ENCODE measurements at places on chromosomes 16 and 17.

DNA sequence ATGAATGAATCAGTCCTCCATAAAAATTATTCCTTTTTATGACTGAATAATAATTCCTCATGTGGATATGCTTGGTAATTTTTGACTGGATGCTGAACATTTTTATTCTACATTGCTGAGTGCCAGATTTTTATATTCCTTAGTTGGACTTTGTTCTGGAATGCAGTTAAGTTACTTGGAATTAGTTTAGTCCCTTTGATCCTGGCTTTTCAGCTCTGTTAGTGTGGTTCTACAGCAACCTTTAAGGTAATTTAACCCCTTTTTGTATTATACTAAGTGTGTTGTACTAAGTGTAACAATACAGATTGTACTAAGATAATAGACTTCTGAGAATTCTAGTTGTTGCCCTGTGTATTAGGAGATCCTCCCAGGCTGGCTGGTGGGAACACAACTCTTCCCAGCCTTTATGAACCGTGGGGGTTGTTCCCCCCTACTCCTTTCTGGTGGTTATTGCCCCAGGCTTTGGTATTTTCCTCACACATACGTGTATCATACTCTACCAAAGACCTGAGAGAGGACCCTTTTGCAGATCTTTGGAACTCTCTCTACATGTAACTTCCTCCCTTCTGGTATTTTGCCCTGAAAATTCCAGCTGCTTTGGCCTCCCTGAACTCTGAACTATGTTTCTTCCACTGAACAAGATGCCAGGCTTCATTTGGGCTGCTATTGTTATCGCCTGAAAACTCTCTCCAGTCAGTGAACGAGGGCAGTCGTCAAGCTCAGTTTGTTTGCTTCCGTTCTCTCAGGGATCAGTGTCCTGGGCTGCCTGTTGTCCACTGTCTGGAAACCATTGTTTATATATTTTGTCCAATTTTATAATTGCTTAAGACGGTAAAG lies 30.5 kb downstream of the TANGO6 start:
- DNase-seq: no peak

DNA sequence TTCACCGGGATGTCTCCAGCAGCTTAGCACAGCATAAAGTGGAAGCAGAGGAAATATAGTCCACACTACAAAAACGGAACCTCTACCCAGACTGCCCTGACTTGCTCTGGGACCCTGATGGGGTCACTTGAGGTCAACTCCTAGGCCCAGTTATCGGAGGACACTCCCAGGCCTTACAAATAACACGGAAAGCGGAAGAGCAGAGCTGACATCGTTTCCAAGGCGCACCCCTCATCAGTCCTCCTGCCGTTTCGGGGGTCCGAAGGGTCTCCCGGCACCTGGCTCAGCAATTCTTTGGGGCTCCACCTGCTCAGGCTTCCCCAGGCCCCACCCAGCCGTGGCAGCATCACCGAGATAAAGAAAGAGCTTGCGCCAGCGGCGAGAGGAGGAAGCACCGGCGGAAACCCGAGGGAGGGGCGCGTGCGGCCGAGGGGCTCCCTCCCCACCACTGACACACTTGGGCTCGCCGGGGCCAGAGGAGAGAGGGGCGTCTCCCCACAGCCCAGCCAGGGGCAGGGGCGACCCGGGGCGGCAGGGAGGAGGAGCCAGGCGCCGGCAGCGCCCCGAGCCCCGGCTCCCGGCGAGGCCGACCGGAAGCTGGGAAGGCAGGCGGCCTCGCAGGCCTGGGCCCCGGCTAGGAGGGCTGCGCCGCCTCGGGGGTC lies 727 bp downstream of the CORO7 start:
- peak; percentile 73 for DNase-seq

- DNase-seq: no peak
These were observed 1631.8 kb downstream of the CDH8 start for GRCh38 chr16:60404401-60404800.

GRCh38 chr16:72858665-72859493 lies 189.0 kb downstream of the ZFHX3 start:
- no peak for DNase-seq

GRCh38 chr17:80187090-80187489 lies 17.3 kb downstream of the CARD14 start:
- DNase-seq: no peak

GRCh38 chr16:56277075-56277474 lies 85.8 kb downstream of the GNAO1 start:
- no peak for DNase-seq

DNA sequence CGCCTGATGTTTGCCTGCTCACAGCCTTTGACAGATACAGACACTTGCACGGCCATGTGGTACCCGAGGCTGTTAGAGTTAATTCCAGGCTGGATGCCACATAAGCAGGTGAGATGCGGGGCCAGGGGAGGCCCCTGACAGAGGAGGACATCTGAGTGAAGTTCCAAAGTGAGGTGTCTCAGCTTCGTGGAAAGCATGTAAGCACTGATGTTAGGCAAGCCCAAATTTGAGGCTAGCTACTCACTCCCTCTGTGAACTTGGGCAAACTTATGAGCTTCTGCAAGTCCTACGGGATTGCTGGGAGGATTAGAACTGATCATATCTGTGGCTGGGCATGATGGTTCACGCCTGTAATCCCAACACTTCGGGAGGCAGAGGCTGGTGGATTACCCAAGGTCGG lies 39.3 kb upstream of the MARCHF10 start:
- no peak for DNase-seq

DNA sequence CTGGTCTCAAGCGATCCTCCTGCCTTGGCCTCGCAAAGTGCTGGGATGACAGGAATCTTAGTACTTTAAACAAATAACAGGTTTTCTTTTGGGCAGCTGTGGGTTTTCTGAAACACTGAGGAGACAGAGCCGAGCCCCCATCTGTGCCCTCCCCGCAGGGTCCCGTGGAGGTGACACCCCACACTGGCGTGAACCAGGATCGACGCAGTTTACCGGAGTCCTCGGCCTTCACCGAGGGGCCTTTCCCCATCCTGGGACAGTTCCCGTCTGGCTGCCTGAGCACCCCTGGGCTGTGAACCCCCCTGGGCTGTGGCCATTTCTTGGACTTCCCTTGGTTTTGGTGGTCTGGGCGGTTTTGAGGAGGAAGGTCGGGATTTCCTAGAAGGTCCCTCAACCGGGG lies 15.3 kb upstream of the GNG13 start:
- DNase-seq: no peak

- no peak for DNase-seq
These were observed 9.2 kb downstream of the SP2 start for GRCh38 chr17:47905221-47905733.

GRCh38 chr17:50469671-50470305 lies 1.1 kb upstream of the CHAD start:
- DNase-seq: no peak

DNA sequence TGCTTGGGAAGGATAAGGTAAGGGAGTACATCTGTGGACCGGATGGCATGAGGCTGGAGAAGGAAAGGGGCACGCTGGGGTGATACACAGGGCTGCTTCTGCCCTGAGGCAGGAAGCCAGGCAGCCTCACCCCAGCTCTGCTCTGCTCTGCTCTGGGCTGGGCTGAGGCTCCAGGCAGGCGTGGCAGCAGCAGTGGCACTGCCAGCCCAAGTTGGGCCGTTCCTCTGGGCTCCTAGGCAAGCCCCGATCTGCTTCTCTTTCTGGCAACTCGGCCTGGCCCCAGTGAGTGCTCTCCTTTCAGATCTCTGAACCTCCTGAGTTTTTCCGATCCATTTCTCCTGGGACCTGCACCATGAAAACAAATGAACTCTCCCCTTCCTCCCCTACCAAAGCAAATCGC lies 44.9 kb downstream of the VAC14 start:
- DNase-seq: no peak

- DNase-seq: no peak
These were observed 8.2 kb upstream of the MARCHF10 start for GRCh38 chr17:62816282-62816839.

All from stimulated activated CD8-positive, alpha-beta memory T cell treated with anti-CD3 and anti-CD28 coated beads, Interleukin-4, amount 100 ng/mL, for 48 hours (primary cell).